ENCODE measurements at places on chromosomes 12 and 14.

DNA sequence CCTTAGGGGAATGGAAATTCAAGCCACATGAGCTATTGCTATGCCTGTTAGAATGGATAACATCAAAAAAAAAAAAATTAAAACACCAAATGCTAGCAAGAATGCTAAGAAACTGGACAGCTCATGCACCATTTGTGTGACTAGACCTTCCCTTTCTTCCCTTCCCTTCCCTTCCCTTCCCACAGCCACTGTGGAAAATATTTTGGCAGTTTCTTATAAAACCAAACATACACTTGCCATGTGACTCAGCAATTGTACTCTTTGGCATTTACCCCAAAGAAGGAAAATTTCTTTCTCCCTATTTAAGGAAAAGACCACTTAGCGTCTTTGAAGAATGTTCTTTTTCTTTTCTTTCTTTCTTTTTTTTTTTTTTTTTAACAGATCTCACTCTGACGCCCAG, 49.1 kb upstream of the FKBP4 start:
- no peak for DNase-seq

- DNase-seq = peak; percentile 5
These were observed 159.4 kb upstream of the TMTC2 start for GRCh38 chr12:82527165-82527780.

DNA sequence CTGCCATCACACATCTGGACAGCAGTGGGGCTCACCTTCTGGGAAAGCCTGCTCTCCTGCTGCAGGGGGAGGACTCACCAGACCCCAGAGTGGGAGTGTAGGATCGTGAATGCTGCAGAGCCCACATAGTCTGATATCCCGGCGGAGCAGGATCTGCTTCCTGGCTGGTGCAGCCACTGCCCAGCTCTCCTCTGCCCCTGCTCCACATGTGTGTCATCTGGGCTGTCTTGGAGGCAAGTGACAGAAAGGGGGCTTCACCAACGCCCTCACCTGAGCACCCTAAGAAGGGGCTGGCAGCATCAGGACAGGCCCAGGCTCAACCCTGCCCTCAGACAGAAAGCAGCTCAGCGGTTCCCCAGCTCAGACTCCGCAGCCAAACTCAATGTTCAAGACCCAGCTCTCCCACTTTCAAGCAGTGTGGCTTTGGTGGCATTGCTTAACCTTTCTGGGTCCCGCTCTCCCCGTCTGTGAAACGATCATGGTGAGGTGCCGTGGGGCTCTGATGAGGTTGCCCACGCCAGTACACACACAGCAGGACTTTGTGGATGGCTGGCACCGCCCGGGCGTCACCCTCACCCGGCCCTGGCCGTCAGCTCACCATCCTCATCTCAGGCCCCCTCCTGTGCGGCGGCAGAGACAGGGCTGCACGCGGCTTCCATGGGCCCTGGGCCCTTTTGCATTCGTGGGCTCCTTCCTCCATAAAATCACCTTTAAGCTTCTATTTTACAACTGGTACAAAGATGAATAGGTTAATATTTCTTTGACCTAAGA, 91.0 kb upstream of the SFSWAP start:
- no peak for DNase-seq

- no peak for DNase-seq
These were observed 549.4 kb upstream of the ATP2B1 start for GRCh38 chr12:90257927-90258624.

DNA sequence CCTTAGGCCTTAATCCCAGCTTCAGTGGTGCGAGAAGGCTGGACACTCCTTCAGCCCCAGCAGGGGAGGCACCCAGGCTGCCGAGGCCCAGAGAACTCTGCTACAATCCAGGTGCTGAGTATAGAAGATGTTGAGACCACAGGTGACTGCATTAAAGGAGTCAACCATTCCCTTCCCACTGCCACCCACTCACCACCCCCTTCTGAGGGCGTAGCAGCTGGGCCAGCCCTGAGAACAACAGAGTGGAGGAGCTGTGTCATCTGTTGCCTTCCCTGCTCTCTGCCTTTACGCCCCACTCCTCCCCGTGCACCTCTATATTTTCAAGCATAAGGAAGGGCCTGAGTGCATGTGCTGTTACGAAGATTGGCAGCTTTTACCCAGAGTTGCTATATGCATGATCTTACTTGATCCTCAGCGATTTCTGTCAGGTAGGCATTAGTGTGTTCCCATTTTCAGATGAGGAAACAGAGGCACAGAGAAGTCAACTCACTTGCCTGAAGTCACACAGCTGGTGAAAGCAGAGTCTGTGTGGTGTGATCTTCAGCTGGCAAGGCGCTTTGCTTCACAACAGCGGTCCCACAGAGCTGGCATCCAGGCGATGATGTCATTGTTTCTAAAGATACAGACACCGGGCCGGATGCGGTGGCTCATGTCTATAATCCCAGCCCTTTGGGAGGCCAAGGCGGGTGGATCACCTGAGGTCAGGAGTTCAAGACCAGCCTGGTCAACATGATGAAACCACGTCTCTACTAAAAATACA, 46.7 kb downstream of the RIN3 start:
- DNase-seq = no peak

GRCh38 chr14:51448831-51449670, 202.7 kb upstream of the FRMD6 start:
- DNase-seq = no peak

- no peak for DNase-seq
These were observed 9.3 kb downstream of the STAC3 start for GRCh38 chr12:57241402-57242310.

DNA sequence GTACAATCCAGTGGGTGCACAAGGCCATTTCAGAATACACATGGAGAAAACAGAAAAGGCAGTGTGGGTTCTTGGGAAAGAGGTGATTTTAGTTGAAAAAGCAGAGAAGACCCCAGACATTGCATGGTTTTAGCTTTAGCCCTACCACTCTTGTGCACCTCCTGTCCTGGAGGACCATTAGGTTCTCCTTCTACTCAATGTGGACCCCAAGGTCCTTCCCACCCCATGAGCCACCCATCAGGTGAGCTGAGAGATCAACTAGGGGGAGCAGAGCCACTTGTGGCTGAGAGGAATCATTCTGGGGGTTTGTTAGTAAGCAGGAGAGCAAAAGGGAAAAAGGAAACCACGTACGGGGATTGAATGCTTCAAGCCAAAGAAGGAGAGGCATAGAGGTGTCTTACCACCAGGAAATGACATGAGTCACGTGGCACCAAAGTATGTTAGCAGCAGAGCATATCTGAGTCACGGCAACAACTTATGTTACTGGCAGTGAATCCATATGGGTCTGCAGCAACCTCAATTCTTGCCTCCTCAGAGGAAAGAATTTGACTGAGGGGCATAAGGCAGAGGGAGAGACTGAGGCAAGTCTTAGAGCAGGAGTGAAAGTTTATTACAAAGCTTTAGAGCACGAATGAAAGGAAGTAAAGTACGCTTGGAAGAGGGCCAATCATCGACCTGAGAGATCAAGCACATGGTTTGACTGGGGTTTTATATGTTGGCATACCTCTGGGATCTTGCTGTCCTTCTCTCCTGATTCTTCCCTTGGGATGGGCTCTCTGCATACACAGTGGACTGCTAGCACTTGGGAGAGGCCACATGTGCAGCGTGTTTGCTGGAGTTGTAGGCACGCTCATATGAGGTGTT, 73.9 kb downstream of the HSD17B6 start:
- no peak for DNase-seq

DNA sequence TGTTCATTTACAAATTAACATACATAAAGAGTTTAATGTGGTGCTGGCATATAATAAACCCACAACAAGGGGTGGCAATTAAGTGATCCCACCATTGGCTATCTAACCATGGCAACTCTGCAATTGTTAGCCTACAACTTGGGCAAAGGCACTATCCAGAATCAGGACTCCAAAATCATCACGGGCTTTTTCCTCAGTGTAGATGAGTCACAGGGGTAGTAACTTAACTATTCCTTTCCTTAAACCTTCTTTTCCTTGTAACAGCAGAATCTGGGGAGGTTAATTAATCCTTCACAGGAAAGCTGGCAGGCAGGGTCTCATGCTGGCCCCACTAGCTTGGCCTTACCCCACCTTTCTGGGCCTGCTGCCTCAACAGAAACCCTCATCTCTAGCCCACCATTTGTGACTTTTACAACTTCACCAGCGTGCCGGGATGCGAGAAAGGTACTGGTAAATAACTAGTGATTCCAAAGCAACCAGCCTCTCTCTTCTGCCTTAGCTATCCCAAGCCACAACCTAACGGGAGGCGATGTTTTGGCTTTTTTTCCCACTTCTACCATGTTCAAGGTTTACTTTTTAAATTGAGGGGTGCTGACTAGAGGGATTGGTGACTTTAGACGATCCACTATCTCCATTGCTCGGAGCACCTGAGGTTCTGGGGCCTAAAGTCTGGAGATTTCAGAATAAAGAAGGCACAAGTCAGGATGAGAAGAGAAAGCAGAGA, 744 bp downstream of the ATP5MC2 start:
- no peak for DNase-seq

Data from HTR-8/SVneo (cell line).